NCI-H2029 treated with DMSO at 0.1 percent for 48 hours (cell line): ENCODE measurements at places on chromosomes 5 and 9.

DNA sequence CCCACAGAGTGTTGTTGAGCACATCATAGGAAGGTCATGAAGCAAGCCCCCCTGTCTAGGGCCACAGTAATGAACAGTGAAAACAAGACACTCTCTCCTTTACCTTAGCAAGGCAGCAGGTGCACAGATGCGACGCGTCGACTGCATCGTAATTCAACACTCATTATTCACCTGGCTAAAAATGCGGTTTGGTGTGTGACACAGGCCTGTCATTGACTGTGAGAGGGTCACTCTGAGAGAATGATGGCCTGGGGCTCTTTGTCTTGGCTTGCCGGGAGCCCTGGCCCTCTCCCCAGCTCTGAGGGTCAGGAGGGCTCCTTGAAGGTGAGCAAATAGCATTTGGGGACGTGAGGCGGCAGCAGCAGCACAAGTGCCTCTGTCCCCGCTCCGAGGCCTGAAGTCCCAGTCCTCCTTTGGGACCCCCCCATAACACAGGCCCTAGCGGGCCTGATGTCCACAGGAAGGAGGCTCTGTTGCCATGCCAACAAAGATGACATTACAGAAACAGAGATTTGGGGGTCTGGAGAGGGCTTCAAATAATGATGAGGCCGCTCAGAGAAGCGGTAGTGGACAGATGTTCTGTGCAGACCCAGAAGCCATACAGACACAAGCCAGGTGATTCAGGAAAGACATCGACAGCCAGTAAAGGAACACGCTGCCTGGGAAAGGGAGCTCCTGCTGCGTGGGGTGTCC is 46.7 kb downstream of the SHB start:
- peak; percentile 31 for DNase-seq

DNA sequence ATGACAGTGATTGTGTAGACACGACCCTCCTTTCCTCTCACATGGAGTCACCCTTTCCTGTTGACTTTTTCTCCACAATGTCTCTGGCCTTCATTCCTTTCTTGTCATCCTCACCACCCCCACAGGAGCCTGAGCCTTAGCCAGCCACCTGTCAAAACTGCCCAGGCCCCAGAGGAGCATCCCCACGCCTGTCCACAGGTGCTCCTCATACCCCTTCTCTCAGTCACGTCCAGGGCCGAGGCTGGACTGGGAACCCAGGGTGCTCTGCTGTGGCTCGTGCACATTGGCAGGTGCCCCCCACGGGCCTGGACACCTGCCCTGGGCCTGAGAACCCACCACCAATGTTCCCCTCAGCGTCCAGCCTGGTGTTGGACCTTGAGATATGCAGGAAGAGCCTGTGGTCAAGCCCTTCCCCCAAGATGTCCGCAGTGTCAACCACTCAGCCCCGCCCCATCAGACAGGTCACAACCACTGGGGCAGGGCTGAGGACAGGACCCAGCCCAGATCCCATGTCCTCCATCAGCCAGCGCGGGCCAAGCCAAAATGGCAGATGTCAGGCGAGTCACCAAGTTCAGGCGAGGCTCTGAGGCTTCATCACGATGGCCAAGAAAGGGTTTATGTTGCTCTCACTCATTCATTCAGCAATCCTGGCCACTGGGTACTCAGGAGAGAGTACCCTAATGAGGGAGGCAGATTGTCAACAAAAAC is 65.8 kb upstream of the STXBP1 start:
- DNase-seq = no peak

DNA sequence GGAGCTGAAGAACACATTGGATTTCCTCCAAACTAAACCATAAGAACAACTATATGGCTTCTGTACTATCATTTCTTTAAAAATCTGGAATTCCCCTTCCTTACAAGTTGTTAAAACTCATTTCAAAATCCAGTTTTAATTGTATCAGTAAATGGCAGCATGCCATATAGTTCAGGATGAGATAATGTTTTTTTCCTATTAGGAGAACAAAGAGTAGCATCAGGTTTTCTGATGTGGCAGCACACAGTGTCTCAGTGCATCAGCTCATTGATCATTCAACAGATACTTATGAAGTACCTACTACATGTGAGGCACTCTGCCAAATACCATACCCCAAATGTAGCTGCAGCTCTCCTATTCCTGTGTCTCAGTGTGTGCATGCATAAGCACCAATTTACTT is 161.1 kb downstream of the EPB41L4A start:
- DNase-seq = no peak

- DNase-seq = no peak
Measured at GRCh38 chr9:8637626-8638025, 838.0 kb upstream of the DMAC1 start.

GRCh38 chr5:108801776-108802175 is 54.1 kb downstream of the FER start:
- no peak for DNase-seq

- DNase-seq = no peak
Measured at GRCh38 chr5:67338421-67338820, 141.8 kb upstream of the CD180 start.

DNA sequence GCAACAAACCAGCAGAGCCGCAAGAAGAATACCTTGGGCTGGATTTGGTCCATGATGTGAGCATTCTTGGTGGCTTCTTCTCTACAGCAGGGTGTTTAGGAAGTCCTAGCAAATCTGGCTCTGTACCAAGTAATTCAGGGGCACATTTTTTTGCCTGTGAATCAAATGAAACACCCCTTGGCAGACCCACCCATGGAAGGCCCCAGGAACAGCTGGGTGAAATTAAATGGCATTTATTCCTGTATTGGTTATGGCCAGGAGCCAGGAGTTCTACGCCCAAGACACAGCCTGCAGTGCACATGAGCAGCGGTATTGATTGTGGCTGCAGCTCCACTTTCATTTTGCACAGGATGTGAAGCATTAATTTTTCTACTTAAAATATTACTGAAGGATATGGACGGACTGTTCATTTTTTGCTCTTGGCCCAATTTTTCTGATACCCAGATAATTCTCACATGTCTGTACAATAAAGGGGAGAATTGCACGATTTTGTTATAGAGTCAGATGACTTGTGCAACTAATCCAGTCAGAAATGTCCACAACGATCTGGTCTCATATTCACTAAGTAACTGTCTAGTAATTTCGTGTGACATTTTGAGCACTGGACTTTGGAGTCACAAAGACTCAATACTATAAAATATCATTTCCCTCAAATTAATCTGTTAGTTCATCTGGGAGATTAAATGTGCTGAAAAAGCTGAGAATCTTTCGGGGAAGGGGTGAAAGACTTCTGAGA is 120.7 kb upstream of the APC start:
- no peak for DNase-seq

- DNase-seq = no peak
Measured at GRCh38 chr9:121210536-121210935, 8.9 kb upstream of the RAB14 start.

DNA sequence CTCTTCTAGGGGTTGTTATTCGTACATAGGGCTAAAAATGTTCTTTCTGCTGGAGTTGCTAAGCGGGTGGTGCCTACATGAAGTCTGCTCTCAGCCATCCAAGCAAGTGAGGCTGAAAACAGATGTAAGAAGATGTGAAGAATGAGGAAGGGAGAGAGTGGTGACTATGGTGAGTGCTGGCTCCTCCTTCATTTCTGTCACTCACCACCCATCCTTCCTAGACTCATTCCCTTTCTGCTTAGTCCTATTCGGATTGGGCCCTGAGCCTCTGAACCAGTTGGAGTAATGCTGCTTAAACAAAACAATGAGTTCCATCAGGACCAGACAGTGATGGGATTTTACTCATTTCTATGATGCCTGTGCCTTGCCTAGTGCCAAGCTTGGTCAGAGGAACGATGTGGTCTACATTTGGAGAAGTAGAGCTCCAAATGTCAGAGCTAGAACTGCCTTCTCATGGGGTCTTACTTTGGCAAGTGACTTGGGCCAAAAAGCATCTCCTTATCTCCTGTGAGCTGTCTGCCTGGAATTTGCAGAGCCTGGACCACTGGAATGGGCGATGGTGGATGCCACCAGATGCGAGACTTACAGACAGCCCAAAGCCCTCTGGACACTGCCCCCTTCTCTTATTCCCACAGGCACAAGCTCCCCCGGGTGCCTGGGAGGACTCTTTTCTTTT is 192.9 kb downstream of the FBXL7 start:
- no peak for DNase-seq
